ENCODE measurements at places on chromosomes 7 and 10. TPM values are rescaled to one million over a fixed set of nuclear protein-coding genes. Genes with fewer than 3 reads are reported as not detected.

GRCh38 chr7:214410-215212 is 22.2 kb downstream of the FAM20C start:
- no peak for DNase-seq

GRCh38 chr10:122307669-122308416 is 36.7 kb downstream of the BTBD16 start:
- DNase-seq = peak; percentile 94

- no peak for DNase-seq
These were observed 97.6 kb downstream of the CUX1 start for GRCh38 chr7:101915000-101915399.

The SLC13A1 gene
- total RNA-seq = not detected

DNA sequence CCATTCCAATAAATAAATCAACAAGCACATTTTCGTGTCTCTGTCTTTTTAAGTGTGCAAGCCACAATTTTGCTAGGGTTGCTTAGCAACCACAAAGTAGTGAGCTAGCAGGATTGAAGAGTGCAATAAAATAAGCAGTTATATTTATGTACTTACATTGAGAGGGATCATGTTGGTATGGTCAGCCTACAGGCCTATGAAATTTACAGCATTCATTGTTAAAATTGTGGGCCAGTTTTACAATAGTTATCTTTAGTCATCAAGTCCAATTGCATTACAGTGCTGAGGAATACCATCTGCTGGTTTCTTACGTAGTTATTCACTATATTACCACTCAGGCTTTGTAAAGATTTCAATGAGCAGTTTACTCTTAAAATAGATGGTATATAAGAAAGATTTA is 192.5 kb upstream of the POT1 start:
- no peak for DNase-seq

GRCh38 chr10:71706216-71707121 is 13.1 kb downstream of the C10orf105 start:
- DNase-seq = no peak

The GRID2IP gene
- total RNA-seq = not detected

The SEMA3A gene
- 19.4 TPM for total RNA-seq

DNA sequence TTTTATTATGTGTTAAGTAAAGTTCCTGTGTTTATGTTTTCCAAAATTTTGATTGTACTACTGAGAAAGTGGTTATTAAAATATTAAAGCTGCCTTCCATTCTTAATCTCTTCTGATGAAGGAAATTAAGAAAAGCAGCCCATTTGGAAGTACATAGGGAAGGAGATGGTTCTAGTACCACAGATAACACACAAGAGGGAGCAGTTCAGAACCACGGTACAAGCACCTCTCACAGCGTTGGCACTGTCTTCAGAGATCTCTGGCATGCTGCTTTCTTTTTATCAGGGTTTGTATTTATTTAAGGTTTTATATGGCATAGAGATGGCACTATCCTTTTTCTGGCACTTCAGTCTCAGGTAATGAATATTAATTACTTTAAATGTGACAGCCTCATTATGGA is 111.6 kb downstream of the PHTF2 start:
- DNase-seq = no peak

The KLHDC10 gene
- total RNA-seq = 22.6 TPM

The CPED1 gene
- 120 TPM for total RNA-seq

- no peak for DNase-seq
These were observed 277.0 kb upstream of the COBL start for GRCh38 chr7:51593628-51594027.

GRCh38 chr7:158588085-158588877 is 658 bp upstream of the PTPRN2 start:
- DNase-seq = peak; percentile 74

The AKR1C4 gene
- total RNA-seq = not detected

DNA sequence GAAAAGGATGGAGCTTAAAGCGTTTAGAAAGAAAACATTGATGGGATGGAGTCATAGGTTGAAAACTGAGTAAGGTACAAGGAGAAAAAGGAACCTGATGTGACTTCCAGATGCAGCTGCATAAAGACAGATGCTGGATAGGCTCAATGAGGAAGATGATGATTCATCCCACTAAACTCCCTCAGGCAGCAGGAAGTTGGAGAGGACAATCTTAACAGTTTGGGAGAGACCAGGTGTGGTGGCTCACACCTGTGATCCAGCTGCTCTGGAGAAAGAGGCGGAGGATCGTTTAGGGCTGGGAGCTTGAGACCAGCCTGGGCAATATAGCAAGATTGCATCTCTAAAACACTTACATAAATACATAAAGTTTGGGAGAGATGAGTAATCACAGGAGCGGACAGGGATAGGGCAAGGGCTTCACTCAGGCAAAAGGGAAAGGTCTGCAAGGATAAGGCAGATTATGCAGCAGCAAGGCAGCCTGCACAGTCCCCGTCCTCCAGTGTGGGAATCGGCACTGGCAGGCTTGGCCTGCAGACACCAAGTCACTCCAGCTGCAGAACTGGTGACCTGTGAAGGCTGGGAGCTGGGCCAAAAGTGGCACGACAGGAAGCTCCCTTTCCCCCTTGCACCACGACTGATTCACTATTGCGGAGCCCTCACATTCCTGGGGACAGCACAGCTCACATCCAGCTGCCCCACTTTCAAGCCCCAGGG is 438.5 kb downstream of the GRID1 start:
- DNase-seq = no peak

The UTF1 gene
- total RNA-seq = not detected

GRCh38 chr7:46970476-46970875 is 611.4 kb downstream of the TNS3 start:
- no peak for DNase-seq

DNA sequence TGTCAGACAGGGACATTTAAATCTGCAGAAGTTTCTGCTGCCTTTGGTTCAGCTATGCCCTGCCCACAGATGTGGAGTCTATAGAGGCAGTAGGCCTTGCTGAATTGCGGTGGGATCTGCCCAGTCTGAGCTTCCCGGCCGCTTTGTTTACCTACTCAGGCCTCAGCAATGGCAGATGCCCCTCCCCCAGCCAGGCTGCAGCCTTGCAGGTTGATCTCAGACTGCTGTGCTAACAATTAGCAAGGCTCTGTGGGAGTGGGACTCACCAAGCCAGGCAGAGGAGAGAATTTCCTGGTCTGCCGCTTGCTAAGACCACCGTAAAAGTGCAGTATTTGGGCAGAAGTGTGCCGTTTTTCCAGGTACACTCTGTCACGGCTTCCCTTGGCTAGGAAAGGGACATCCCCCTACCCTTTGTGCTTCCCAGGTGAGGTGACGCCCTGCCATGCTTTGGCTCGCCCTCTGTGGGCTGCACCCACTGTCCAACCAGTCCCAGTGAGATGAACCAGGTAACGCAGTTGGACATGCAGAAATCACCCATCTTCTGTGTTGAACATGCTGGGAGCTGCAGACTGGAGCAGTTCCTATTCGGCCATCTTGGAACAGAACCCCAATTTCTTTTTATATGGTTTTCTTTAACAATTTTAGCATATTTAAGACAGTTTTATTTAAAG is 28.4 kb upstream of the VWDE start:
- DNase-seq = peak; percentile 74

The TUBB8 gene
- total RNA-seq = not detected

Measured in posterior vena cava (tissue), 2 donors.